Muscle of leg (tissue), 16 donors: ENCODE measurements at places on chromosomes 13 and 19.

- peak; percentile 47 for DNase-seq
These were observed 806 bp downstream of the ZNF90 start for GRCh38 chr19:20078581-20079031.

DNA sequence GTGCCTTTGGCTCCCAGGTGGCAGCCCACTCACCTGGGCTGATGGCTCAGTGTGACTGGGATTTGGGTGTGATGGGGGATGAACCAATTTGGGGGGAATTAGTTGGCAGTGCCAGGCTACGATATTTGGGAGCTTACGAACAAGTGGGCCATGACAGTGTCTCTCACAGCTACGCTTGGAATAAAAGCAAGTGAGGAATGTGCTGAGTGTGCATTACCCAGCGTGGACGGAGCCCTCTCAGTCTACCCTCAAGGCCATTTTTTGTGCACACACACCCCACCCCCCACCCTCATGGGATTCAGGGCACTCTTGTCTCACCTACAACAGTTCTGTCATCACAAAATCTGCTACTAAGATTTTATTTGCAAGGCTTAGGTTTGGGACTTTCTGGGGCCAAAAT lies 329.1 kb downstream of the NDFIP2 start:
- no peak for DNase-seq

DNA sequence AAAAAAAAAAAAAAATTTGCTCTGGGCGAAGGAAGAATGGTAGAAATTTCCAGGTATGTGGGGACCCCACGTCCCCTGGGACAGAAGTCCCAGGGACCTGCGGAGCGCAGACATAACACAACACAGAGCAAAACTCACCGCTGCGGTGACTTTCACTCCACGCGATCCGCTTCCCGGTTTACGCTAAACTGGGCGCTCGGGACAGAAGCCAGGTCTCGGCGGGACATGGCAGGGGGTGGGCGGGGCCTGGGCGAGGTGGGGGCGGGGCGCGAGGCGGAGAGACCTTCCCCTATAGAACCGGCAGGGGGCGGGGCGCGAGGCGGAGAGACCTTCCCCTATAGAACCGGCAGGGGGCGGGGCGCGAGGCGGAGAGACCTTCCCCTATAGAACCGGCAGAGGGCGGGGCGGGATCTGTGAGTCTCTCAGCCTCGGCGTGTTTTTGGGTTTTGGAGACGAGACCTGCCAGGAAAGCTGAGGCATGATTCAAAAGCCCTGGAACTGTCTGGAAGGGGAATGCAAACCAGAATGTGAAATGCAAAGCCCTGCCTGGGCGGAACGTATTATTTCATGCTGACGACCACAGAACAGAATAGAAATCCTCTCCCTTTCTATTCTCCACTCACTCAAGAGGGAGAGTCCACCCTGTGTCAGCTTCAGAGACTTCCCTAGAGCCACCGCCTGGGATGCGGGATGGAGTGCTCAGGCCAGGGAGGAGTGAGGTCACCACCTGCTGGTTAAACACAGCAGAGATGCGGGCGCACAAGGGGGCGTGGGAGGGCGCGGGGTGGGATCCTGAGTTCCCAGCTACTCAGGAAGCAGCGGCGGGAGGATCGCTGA lies 20.2 kb upstream of the ERVV-1 start:
- DNase-seq = peak; percentile 91

GRCh38 chr13:113528101-113528812 lies 37.7 kb upstream of the DCUN1D2 start:
- DNase-seq = no peak

DNA sequence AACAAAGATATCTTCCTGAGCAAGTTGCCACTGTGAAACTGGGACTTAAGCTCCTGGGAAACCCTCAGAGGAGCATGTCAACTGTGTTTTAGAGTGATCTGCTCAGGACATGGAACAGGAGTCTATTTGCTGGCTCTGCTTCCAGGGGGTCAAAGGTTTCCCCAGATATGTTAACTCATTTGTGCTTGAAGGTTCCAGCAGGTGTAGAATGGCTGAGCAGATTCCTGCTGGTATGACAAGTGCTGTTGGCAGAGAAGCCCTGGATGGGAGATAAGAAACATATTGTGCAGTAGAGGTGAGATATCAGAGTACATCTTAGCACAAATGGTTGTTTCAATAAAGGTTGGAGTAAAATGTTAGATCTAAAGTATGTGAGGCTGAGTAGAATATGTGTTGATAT lies 282.7 kb upstream of the DACH1 start:
- no peak for DNase-seq

GRCh38 chr13:112133499-112134390 lies 66.8 kb downstream of the SOX1 start:
- DNase-seq = peak; percentile 59

DNA sequence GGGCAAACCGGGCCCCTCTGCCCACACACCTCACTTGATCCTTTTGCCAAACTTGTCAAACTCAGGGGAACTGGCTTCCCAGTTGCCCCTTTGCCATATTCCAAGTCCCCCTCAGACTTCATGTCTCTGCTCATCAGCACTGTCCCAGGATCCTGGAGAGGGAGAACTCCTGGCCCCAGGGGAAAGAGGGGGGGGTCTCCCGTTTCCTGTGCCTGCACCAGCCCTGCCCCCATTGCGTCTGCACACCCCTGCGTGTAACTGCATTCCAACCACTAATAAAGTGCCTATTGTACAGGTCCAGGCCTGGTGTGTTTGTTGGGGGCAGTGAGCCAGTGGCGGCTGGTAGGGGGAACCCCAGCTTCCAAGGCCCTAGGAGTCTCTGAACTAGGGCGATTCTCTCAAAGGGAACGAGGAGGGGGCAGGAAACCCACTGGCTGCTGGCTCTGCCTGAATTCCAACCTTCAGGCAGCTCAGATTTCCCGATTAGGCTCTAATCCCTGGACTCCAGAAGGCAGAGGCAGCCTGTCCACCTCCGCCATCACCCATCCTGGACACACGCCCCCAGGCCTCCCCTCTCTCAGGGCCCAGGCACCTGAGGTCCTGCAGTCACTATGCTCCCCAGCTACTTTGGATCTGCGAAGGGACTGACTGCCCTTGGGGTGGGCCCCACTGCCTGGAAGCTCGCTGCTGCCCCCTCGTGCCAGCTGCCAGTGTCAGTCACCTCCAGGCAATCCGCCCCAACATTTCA lies 9.7 kb upstream of the ILF3 start:
- DNase-seq = peak; percentile 90

GRCh38 chr13:31775148-31775547 lies 35.8 kb downstream of the RXFP2 start:
- DNase-seq = no peak

GRCh38 chr13:41462427-41462826 lies 5.1 kb downstream of the RGCC start:
- DNase-seq = no peak

DNA sequence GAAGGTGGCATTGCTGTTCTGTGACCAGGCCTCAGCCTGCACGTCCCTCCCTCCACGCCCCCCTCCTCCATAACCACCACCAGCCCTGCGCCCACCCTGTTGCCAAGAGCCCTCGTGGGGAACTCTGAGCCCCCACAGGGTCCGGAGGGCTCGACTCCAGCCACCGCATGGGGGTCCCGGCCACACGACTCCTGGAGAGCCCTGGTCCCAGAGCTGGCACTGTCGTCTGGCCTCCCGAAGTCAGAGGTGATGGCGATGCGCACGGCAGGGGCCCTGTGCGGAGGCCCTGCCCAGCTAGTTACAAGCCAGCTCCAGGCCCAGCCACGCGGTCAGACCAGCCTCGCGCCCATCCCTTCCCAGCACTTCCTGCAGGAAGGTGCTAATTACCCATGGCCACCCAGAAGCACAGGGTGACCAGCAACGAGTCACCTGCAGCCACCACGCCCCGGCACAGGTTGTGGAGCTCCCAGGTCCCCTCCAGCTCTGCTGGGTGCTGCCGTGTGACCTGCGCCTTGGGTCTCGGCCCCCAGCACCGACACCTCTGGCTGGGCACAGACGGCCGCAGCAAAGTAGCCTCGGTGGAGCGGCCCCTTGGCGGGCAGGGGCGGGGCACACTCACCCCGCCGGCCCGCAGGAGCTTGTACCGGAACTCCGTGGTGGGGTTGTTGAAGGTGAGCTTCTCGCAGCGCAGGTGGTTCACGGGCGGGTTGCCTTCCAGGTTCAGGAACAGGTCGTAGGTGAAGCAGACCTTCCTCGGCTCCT lies 49.6 kb downstream of the MLLT1 start:
- DNase-seq = no peak

DNA sequence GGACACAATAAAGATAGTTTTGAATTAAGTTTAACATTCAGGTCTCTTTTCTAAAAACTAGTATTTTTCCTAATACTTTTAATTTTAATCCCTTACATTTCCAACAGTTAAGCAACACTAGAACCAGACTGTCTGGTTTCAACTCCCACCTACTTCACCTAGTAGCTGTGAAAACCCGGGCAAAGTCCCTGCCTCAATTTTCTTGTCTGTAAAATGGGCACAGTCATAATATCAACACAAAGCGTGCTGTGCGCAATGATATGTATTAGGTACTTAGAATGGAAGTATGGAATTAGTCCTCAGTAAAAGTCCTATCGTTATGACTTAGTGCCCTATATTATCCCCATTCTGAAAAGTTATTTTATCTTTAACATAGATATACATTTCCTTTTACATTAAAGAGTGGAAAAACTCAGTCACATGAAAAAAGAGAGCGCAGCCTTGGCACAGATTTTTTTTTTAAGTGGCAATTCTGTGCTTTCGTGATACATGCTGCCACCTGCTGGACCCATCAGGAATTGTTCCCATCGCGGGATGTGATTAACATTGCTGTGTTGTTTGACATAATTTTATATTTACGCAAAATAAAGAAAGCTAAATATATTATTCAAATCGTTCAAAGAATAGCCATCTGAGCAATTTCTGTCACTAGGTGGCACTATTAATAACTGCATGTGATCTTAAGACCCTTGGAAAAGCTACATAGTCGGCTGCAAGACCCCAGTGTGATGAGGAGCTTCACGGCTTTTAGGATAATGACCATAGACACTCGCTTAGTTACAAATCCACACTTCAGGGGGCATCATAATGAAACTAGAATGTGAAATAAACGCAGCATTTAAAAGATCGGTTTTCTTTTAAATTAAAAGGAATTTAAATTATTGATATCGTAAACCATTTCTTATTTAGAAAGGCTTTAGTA lies 59.9 kb downstream of the LIG4 start:
- peak; percentile 35 for DNase-seq

DNA sequence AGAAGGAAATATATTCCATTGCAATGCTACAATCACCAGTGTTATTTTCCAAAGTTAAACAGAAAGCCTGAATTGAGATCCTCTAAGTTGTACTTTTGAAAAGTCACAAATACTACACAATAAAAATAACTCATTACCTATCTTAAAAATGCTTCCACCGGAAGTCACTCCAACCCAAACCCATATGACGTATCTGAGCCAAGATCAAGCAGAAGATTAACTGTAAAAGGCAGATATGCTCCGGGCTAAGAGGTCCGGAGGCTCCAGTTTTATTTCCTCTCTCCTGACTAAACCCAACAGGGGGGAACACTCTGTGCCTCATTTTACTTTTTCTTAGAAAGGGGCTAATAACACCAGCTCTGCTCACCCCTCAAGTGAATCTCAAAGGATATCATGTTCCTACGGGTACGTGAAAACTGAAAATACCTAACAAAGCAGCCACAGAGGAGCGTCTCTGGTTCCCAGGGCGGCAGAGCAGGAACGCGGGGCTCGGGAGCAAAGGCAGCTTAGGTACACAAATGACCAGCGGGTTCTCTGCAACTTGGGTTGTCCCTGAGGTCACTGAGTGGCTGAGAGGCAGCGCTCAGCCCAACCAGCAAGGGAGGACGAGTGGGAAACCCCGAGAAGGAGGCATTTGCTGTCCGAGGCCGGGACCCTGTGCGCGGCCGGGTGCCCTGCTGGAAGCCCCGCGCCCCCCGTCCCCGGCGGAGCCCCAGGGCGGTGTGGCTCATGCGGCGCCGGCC lies 750 bp downstream of the RAB20 start:
- peak; percentile 37 for DNase-seq

DNA sequence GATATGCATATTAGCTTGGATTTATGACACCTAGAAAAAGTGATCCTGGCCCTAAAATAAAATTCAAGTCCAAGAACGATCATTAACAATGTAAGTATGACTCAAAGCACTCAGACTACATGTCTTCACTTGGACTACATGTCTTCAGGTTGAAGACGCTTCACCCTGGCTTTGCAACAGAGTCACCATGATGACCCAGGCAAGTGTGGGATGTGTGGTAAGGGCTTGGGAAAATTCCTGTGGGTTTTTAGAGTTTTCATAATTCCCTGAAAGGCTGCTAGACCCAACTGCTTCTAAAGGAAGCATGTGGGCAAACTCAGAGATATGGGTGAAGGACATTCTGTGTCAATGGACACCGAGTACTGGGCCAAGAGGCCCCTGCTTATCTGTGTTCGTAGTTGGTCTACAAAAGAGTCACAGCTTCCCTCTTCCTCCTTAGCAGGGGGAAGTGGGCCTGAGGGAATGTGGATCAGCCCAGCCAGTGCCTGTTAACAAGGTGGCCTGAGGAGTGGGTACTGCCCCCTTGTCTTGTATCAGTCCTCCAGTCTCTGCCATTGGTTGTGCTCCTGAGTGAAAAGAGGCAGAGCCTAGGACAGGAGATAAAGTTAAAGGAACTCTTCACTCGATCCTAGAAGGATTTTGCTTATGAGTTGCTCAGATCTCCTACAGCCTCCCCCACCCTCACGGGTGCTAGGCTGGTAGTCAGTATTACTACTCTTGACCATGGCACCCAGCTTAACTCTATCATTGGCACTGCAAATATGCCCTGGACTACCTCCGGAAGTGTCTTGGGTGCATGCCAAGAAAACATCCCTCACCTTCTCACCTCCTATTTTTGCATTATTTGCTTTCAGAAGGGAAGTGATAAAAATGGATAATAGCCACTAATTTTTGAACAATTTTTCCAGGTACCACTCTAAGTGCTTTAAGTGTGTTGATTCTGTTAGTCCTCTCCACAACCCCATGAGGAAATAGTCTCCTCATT lies 406.3 kb downstream of the COG6 start:
- no peak for DNase-seq

DNA sequence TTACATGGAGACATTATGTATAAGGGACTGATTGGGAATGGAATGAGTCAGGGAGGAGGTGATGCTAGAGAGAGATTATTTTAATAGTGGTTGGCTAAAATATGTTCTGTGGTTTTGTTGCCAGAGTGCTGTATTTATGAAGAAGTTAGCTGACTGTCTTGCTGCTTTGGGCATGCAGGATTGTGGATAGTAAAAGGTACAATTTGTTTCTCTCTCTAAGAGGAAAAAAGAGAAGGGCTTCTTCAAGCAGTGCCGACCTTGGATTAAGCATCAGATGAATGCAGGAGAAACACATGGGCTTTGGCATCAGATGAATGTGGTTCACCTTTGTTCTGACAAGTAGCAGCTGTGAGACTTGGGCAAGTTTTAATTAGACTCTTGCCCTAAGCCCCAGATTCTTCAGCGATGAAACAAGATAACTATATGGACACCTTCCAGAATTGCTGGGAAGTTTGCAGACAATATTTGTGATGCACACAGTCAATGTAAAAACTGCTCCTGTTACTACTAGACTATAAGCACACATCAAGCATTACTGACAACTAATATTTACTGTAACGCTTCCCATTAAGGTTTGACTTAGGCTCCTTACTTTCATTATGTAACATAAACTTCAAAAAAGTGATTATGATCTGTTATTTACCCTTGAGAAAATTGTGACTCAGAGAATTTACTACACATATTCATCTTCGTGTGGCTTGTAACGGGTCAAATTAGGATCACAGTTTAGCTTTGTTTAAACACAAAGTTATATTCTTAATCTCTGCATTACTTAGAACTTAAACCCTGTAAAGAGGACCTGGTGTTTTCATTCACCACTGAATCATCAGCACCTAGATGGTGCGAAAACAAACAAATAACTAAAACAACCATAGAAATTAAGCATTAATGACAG lies 824.0 kb downstream of the PCDH9 start:
- DNase-seq = peak; percentile 53

GRCh38 chr19:38852231-38853044 lies 2.7 kb upstream of the HNRNPL start:
- DNase-seq = peak; percentile 85

- no peak for DNase-seq
These were observed 27.2 kb upstream of the CALM3 start for GRCh38 chr19:46573679-46574498.
